ENCODE measurements at places on chromosomes 16 and 17. TPM values are rescaled to one million over a fixed set of nuclear protein-coding genes. Genes with fewer than 3 reads are reported as not detected.

The MT4 gene
- total RNA-seq: not detected

The SETD6 gene
- total RNA-seq: 14.5 TPM

The OR2C1 gene
- total RNA-seq: not detected

The NLRC3 gene
- total RNA-seq: 25.9 TPM

The KCNJ18 gene
- total RNA-seq: not detected

- H3K4me3 ChIP-seq: no peak overlapping the region
- DNase-seq: no peak
- no peaks in the 10 kb centered on the region for H3K36me3 ChIP-seq
Measured at GRCh38 chr16:66382966-66383299, 16.4 kb downstream of the CDH5 start.

GRCh38 chr17:4708436-4708835 is 2.0 kb upstream of the ARRB2 start:
- H3K4me1 ChIP-seq: peaks cover 48% of the 10 kb centered on the region
- H3K36me3 ChIP-seq: peaks cover 14% of the 10 kb centered on the region
- H3K27ac ChIP-seq: peak overlapping the region; percentile 79

- H3K27ac ChIP-seq: no peak overlapping the region
- no peaks in the 10 kb centered on the region for H3K4me1 ChIP-seq
- no peak overlapping the region for H3K4me3 ChIP-seq
- H3K27me3 ChIP-seq: no peaks in the 10 kb centered on the region
- H3K36me3 ChIP-seq: no peaks in the 10 kb centered on the region
Measured at GRCh38 chr17:11506635-11507034, 91.6 kb upstream of the DNAH9 start.

- no peak overlapping the region for H3K4me3 ChIP-seq
- peak; percentile 37 for DNase-seq
- peak overlapping the region; percentile 51 for H3K27ac ChIP-seq
- H3K27me3 ChIP-seq: no peaks in the 10 kb centered on the region
Measured at GRCh38 chr17:43316522-43317142, 82.2 kb upstream of the ARL4D start.

- no peaks in the 10 kb centered on the region for H3K4me1 ChIP-seq
- no peak overlapping the region for H3K4me3 ChIP-seq
- peaks cover 3% of the 10 kb centered on the region for H3K27me3 ChIP-seq
- DNase-seq: no peak
- H3K36me3 ChIP-seq: no peaks in the 10 kb centered on the region
- no peak overlapping the region for H3K27ac ChIP-seq
Measured at GRCh38 chr17:42891539-42892152, 9.0 kb upstream of the G6PC1 start.

GRCh38 chr17:302300-302698 is 50.3 kb downstream of the RPH3AL start:
- DNase-seq: no peak
- H3K4me1 ChIP-seq: no peaks in the 10 kb centered on the region
- peaks cover 2% of the 10 kb centered on the region for H3K27me3 ChIP-seq
- H3K27ac ChIP-seq: no peak overlapping the region

DNA sequence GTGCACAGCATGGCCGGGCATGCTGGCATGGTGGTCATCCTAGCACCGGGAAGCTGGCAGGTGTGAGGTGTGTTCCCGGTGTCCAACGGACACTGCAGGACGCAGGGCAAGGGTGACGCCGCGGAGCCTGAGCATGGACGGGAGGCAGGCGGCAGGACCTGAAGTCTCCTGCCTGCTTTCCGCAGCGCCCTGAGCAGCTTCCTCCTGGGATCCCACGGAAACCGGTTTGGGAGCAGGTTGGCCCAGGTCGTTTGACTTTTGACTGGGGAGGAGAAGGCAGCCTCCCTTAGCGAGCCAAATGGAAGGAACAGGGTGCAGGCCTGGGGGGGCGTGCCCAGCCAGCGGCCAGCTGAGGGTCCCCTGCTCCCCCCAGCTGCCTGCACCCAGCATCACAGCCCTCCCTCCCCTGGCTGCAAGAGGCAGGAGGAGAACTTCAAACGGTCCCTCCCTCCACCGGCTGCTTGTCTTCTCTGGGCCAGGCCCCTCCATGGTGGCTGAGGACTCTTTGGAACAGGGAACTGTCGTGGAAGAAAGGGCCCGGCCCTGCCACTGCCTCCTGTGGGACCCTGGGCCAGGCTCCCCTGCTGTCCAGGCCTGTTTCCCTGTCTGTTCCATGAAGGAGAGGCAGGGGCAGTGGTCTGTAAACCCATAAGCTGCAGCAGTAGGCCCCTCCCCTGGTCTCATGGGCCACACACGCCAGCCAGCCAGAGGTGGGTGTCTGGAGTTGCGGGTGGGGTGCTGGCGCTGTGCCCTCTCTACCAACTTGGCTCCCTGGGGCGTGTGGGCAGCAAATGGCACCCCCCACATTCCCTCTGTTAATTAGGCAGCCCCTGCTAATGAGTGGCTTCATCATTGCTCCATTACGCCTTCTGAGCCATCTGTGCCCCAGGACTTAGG is 7.8 kb upstream of the ADGRG1 start:
- no peak overlapping the region for H3K27ac ChIP-seq
- DNase-seq: no peak
- no peaks in the 10 kb centered on the region for H3K36me3 ChIP-seq
- no peaks in the 10 kb centered on the region for H3K4me1 ChIP-seq
- no peak overlapping the region for H3K4me3 ChIP-seq
- H3K27me3 ChIP-seq: no peaks in the 10 kb centered on the region

DNA sequence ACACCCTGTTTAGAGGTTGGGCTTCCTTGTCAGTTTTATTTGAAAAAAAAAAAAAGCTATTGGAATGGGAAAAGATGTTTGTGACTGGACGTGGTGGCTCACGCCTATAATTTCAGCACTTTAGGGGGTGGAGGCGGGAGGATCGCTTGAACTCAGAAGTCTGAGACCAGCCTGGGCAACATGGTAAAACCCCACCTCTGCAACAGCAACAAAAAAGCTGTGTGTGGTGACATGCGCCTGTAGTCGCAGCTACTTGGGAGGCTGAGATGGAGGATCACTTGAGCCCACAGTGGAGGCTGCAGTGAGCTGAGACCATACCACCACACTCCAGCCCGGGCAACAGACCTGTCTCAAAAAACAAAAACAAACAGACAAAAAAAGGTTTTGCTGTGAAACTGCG is 66.1 kb upstream of the SIAH1 start:
- no peaks in the 10 kb centered on the region for H3K36me3 ChIP-seq
- DNase-seq: no peak
- H3K27ac ChIP-seq: no peak overlapping the region

DNA sequence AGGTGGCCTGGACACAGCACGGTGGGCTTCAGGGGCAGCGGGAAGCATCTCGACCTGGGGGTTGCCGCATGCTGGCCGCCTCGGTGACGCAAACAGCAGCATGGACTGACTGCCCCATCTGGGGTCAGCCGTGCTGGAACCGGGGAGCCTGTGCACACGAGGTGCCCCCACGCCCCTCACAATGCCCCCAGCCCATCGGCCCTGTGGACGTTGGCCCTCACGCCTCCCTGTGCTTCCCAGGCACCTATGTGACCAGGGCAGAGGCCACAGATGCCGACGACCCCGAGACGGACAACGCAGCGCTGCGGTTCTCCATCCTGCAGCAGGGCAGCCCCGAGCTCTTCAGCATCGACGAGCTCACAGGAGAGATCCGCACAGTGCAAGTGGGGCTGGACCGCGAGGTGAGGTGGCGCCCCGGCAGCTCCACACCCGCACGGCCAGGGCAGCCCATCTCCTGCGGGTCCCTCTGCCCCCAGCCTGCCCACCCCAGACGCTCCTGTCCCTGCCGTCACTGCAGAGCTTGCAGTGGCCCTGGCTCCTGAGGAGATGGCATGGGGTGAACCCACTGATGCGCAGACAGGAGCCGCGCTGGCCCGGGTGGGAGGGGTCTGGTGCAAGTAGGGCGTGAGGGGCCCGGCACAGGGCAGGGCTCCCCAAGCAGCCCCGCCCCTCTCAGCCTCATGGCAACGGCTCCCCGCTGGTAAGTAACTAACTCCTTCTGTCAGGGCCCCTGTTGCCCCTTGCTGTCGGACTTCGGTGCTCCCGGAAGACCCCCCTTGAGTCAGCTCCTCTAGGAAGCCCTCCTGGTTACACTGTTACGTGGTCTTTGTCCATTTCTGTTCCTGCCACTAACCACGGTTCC is 13.6 kb downstream of the CDH15 start:
- no peaks in the 10 kb centered on the region for H3K27me3 ChIP-seq
- no peak overlapping the region for H3K27ac ChIP-seq
- peaks cover 2% of the 10 kb centered on the region for H3K4me1 ChIP-seq
- H3K4me3 ChIP-seq: no peak overlapping the region
- DNase-seq: peak; percentile 47
- no peaks in the 10 kb centered on the region for H3K36me3 ChIP-seq

Measured in activated CD4-positive, alpha-beta memory T cell treated with anti-CD3 and anti-CD28 coated beads for 36 hours (primary cell).